ENCODE measurements at places on chromosomes 5 and 9.

DNA sequence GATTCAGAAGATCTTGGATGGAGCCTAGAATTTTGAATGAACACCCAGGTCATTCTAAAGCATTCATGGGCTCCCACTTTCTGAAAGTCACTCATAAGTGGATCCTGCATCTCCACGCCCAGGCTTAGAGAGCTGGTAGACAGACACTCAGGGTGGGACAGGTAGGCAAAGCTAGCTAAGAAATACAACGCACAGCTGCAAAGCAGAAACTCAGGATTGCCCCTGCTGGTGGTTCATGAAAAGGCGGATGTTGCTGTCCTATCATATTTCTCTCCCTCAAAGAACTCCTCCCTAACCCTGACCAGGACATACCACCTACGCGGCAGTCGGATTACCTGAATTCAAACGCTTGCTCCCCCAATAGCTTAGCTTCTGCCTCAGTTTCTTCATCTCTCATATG is 226.5 kb downstream of the GLIS3 start:
- DNase-seq, result no peak

DNA sequence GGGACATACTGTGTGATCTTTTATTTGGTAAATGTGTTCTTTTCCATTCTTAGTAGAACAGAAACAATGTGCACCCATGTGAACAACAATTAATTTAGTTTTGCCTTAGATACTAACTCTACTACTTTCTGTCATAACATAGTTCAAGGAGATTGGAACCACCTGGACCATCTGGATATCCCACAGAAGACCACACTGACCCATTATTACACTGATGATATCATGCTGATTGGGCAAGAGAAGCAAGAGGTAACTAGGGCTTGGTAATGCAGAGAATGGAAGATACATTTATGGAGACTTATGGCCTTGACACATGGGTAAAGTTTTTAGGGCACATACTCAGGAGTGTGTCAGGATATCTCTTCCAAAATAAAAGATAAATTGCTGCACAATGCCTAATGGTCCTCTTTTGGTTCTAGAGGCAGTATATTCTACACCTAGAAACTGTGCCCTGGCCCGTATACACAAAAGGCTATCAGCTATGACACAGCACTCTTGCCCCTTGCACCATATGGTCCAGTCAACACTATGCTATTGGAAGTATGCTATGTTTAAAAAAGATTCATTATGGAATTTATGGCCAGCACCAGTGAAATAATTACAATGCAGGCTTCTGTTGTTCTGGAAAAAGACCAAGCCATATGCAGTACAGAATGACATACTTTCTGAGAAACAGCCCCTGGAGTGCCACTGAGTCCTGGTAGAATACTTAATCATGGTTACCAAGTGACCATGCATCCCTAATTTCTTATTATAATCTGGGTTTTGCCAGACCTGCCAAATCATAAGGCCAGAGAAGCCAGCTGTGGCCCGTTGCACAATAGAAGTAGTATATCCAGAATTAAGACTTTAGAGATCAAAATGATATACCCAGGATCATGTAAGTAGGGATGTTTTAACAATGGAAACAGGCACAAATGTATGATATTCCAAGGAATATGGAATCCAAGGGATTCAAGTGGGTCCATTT is 41.6 kb upstream of the MROH2B start:
- no peak for DNase-seq

- DNase-seq, result no peak
Observed at GRCh38 chr9:7324152-7324598, 475.4 kb downstream of the DMAC1 start.

DNA sequence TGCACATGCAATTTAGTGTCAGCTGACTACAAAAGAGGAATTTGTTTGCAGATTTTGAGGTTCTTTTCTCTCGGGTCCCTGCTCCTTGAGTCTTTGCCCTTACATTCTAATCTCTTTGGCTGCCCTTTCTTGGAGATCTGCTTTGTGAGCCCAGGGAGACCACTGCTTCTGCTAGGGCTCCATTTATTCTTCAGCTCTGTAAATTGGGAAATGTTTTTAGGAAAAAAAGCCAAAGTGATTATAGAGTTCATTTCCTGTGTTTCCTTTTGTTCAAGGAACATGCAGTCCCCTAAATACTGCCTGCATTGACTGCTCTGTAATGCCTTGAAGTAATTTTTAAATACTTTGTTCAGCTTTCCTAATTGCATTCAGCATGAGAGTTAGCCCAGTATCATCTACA is 197.4 kb downstream of the CSNK1G3 start:
- DNase-seq, result no peak

GRCh38 chr5:91443761-91444467 is 60.8 kb upstream of the ARRDC3 start:
- no peak for DNase-seq

- no peak for DNase-seq
Observed at GRCh38 chr9:137811283-137811870, 66.2 kb upstream of the CACNA1B start.

DNA sequence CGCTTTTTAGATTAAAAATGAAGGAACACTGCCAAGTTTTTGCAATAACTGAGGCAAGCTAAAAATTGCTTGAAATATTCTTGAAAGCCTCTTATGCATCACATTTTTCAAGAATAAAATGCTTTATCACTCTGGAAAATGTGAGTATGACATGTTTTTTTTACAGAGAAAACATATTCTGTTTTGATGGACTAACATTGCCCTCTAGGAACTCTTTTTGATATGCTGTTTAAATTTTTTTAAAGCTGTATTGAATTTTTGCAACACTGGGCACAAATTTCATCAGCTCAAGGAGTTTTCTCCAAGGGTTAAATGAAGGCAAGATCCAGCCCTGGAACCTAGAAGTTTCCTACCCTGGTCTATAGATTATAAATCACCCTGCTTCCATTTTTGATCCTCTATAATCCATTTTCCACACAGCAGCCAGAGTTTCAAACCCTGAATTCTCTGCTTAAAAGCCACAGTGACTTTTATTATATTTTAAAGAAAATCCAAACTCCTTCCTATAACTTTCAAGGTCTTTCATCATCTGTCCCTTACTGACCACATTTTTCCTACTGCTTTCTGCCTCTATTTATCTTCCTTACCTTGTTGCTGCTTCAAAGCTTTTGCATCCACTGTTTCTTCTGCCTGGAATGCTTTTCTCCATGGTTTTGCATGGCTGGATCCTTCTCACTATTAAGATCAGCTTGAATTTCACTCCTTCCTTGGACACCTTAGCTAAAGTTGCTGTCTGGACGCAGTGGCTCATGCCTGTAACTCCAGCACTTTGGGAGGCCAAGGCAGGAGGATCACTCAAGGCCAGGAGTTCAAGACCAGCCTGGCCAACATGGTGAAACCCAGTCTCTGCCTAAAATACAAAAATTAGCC is 60.9 kb downstream of the IL31RA start:
- DNase-seq, result no peak

DNA sequence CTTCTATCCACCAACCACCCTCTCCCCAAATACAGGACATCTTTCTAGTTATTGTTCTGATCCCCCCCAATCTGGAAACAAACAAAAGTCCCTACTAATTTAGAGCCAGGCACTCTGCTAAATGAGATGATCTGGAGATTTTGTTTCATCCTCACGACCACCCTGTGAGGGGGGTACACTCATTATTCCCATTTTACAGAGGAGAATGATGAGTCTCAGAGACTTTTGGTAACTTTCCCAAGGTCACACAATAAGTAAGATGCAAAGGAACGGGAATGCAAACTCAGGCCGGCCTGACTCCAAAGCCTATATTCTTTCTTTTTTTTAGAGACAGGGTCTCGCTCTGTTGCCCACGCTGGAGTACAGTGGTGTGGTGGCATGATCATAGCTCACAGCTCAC is 9.4 kb downstream of the PDGFRB start:
- DNase-seq, result no peak

- no peak for DNase-seq
Observed at GRCh38 chr5:171826132-171826531, 40.5 kb downstream of the SMIM23 start.

GRCh38 chr9:107638521-107639310 is 149.1 kb upstream of the KLF4 start:
- no peak for DNase-seq

GRCh38 chr9:16833296-16833835 is 37.1 kb downstream of the BNC2 start:
- DNase-seq, result no peak

- DNase-seq, result no peak
Observed at GRCh38 chr5:181186022-181186421, 19.0 kb downstream of the TRIM7 start.

GRCh38 chr9:94005272-94005901 is 50.2 kb upstream of the BARX1 start:
- no peak for DNase-seq

- no peak for DNase-seq
Observed at GRCh38 chr5:98786191-98786853, 12.9 kb downstream of the RGMB start.

DNA sequence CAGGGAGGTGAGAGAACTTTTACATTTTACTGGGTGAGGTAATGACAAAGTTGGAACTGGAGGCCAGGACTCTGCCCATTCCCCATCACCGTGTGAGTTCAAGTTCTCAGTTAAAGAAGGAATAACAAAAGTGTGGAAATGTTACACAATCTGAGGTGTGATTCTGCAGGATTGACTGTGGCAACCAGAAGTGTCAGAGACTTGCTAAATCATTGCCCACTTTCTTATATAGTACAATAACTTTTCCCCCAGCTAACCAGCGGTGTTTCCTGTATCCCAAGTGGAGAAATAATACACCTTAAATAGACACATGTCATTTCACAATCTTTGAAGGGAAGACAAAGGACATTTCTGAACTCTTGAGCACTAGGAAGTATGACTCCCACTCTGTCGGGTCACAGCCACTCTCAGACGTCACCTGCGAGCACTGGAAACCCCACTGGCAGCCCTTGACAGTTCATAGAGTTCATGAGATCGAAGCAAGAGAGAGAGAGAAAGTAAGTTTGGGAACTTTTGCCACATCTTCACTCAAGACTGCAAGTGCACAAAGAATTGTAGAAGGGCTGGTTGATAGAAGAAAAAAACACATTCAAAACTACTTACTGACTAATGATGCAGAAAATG is 28.4 kb downstream of the PAX5 start:
- DNase-seq, result no peak

GRCh38 chr5:107858324-107858723 is 187.6 kb upstream of the EFNA5 start:
- no peak for DNase-seq

DNA sequence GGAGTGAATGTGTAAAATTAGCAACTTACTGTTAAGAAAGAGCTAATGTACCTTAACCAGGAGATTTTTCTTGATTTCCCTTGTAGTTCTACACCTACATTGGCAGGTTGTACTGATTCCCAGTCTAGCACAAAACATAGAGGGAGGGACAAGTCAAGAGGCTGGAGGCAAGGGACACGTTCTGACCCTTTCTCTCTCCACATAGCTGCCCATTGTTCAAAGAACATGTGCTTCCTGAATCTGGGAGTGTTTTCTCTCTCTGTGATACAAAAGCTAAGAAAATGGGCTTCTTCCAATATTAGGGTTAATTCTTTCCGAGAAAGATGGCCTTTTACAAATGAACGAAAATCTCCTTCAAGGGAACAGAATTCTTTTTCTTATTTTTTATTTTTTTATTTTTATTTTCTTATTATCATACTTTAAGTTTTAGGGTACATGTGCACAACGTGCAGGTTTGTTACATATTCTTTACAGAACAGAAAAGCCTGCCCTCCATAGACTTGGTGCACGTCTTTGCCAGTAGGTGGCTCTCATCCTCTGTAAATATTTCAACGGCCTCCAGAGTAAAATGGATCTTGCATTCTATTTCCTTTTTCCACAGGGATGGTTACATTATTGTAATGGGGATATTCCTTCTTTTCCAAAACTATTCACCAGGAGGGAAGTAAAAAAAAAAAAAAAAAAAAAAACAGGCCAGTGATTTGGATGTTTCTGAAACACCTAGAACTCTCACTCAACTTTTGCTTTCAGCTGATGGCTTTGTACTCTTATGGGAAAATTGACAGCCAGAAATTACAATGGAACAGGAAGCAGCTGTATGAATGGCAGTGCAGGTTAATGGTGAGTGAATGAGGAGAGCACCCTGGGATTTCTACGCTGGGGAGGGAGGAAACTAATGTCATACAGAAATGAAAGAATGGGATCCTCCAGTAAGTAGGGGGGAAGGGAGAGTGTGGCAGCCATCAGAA is 13.1 kb upstream of the IFNA5 start:
- DNase-seq, result no peak

- no peak for DNase-seq
Observed at GRCh38 chr5:135954899-135955298, at the start of gene LECT2. TSS of gene LECT2 (minus strand) at chr5:135954983. CDS start at chr5:135954833, 150 bp downstream.

DNA sequence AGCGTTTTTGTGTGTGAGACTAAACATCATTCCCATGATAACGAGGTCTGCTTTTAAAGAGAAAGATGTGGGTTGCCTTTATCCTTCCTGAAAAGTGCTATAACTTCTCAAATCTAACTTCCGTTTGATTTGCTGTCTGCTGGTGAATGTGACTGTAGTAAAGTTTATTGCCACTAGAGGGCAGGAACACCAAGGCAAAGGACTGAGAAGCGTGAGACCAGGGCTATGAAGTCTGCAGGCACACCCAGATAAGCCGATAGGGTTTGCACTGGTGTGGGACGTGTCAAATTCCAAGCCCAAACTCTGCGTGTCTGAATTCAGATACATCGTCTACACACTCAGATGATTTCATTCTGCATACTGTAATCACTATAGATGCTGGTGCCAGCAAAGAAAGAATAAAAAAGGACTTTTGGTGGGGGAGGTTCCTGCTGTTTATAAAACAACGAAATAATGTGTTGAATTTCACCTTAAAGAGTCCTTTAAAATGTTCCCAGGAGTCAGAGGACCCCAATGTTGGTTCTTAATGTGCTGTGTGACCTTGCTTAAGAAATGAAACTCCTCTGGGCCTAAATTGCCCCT is 87.2 kb downstream of the PTTG1 start:
- no peak for DNase-seq

DNA sequence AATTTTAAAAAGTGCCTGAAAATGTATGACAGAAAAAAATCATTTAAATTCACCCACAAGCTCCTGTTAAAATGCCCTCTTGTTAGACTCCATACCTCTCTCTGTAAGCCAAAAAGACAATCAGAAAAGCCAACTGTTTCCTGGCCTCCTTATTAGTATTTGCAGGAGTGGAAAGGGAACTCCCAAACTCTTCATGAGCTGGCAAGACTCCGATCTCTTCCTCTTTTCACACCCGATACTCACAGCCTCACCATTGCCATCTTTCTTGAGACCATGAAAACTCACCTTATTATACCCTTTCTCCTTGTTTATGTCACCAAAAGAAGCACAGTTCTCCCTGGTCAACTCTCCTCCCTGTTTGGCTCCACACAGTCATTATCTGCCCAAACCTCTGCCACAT is 197.8 kb downstream of the DMAC1 start:
- DNase-seq, result no peak

GRCh38 chr5:140502834-140503233 is 44.6 kb upstream of the EIF4EBP3 start:
- DNase-seq, result no peak

- no peak for DNase-seq
Observed at GRCh38 chr5:124550731-124551130, 195.7 kb downstream of the ZNF608 start.
